ENCODE measurements at places on chromosomes 1 and 21. TPM values are rescaled to one million over a fixed set of nuclear protein-coding genes. Genes with fewer than 3 reads are reported as not detected.

DNA sequence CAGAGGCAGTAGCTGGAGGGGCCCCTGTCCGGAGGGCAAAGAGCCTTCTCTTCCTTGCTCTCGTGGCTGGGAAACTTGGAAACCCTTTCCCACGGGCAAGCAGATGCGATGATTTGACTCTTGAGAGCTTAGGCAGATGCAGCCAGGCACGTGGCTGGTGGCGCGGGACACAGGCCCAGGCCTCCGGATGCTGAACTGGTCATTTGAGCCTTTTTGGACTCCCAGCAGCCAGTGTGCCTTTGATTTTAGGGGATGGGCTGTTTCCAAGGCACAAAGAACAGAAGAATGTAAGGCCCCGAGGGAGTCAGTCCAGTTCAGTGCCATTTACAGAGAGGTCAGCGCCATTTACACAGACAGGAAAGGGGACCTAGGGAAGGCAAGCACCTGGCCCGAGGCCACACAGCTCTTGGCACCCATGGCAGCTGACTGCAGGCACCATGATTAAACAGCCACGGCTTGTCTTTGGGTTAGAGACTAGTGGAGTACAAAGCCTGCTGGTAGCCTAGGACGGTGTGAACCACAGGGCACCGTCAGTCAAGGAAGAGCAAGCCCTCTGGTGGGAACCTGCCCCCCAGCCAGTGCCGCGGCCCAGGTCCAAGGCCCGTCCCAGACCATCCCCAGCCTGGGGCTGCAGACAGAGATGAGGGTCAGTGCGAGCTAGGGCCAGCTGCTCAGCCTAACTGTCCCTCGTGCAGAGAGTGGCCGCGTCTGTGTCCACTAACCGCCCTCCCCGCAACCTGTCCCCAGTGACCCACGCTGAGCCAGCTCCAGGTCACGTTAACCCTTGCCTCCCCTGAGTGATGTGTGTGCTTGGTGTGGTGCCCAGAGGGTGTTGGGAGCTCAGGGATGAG is 20.4 kb upstream of the CCDC27 start:
- no peak for DNase-seq

- DNase-seq, result no peak
Measured at GRCh38 chr1:185108321-185108720, 48.4 kb downstream of the TRMT1L start.

DNA sequence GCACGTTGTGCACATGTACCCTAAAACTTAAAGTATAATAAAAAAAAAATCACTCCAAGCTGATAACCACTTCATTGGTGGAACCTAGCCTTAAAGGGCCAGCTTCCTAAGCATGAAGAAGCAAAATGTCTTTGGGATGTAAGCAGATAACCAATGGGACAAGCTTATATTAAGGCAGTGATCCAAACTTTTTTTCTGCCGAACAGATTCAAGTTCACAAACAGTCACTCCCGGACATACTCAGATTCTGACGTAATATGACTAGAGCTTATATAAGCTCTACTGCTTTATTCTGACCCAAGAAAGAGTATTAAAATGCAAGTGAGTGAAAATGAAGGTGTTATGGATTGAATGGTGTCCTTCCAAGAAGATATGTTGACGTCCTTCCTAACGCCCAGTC is 44.9 kb upstream of the HIVEP3 start:
- DNase-seq, result no peak

- DNase-seq, result no peak
Measured at GRCh38 chr21:18152371-18152770, 92.3 kb upstream of the CHODL start.

- no peak for DNase-seq
Measured at GRCh38 chr1:237166593-237167101, 124.7 kb downstream of the RYR2 start.

DNA sequence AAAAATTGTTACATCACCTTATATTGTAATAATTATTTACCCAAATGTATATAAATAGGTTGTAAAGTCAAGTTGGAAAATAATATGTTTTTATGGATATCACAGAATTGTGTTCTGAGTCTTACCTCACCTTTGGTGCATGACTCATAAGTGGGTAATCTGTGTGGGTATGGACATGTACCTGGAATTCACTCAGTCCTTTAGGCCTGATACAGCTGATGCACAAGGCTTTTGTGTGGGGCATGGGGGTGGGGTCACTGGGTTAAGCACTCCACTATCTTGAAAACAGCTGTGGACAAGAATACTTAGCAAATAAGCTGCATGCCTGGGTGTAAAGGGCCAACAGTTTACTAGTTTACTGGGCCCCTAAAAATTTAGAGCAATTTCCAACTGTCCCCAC is 34.4 kb downstream of the INKA2 start:
- DNase-seq, result no peak

GRCh38 chr1:175620376-175620775 is 123.0 kb downstream of the TNR start:
- DNase-seq, result no peak

Gene VWA1
- total RNA-seq, result 0.15 TPM

Gene WNT4
- total RNA-seq, result not detected

Gene SLAMF1
- 19.4 TPM for total RNA-seq

Gene KRTAP19-1
- total RNA-seq, result not detected

Measured in T-cell (primary cell).